Metanephros (tissue), 2 donors: ENCODE measurements at places on chromosomes 3 and 15. TPM values are rescaled to one million over a fixed set of nuclear protein-coding genes. Genes with fewer than 3 reads are reported as not detected.

RTP1 gene
- not detected for total RNA-seq

SCN11A gene
- 1.5 TPM for total RNA-seq

SLC9A9 gene
- total RNA-seq: 31.1 TPM

SEMA7A gene
- 6.2 TPM for total RNA-seq

GREM1 gene
- 0.35 TPM for total RNA-seq

PSTPIP1 gene
- total RNA-seq: 14.6 TPM

SLC6A20 gene
- total RNA-seq: 0.06 TPM

DCP1A gene
- 30.7 TPM for total RNA-seq

GUCA1C gene
- total RNA-seq: not detected

PRSS50 gene
- 0.99 TPM for total RNA-seq

P2RY12 gene
- total RNA-seq: 2.5 TPM

CHRD gene
- 32.6 TPM for total RNA-seq

RTP3 gene
- total RNA-seq: not detected

GOLGA6L4 gene
- 3.0 TPM for total RNA-seq

MFSD1 gene
- 61.7 TPM for total RNA-seq

C3orf85 gene
- total RNA-seq: 3.6 TPM
